G401 (cell line): ENCODE measurements at places on chromosomes 6 and 20. TPM values are rescaled to one million over a fixed set of nuclear protein-coding genes. Genes with fewer than 3 reads are reported as not detected.

Gene ARMC12
- total RNA-seq = 0.68 TPM in 1 of 2 replicates, not detected in the other

Gene TSBP1
- total RNA-seq = not detected in 2 replicates

Gene RIMS4
- 8.3 and 10.9 TPM in 2 replicates for total RNA-seq

Gene LZTS3
- total RNA-seq = 10.4 and 15.2 TPM in 2 replicates

Gene SMLR1
- total RNA-seq = not detected in 2 replicates

Gene TRIM40
- total RNA-seq = not detected in 2 replicates

- peak; percentile 44 for DNase-seq
These were observed 889 bp upstream of the FLOT1 start for GRCh38 chr6:30743099-30744053.

DNA sequence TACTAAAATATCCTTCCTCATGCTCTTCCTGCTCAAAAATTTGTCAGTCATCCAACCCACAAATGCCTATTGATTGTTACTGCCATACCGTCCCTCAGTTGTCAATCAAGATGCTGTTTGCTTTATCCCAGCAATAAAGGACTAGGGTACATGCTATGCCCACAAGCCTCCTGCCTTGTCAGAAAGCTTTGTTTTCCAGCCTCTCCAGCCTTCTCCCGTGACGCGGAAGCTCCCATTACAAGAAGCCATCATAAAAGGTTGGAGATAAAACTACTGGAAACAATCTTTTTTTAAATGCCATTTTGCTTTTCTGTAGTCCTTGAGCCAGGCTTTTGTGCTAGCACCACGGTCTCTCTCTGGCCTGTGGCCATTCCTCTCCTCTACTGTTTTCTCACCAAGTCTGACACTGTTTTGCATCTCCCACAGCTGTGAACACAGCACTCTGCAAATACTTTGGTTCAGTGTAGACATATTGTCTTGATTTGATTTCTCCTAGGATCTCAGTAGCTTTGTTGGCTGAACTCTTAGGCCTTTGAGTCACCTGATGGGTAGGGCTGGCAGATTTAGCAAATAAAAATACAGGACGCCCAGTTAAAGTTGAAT, 495.7 kb upstream of the JARID2 start:
- DNase-seq = no peak

DNA sequence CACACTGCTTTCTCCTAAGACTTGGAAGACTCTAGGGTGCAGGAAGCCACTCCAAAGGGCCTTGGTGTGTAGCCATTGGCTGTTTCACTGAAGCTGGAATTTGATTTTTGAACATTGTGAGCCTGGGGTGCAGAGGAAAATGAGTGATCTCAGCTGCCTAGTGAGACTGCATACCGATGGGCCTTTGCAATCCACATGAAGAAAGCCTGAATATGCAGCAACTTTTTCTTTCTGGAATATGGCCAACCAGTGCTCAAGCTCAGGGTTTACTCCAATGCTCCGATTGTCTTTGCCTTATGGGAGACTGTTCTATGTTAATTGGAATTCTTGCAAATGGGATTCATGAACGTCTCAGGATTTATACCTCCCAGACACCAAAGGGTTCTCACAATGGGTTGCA, 242.6 kb downstream of the DOK5 start:
- DNase-seq = no peak

GRCh38 chr6:46903175-46903574, 18.6 kb downstream of the ADGRF5 start:
- no peak for DNase-seq

DNA sequence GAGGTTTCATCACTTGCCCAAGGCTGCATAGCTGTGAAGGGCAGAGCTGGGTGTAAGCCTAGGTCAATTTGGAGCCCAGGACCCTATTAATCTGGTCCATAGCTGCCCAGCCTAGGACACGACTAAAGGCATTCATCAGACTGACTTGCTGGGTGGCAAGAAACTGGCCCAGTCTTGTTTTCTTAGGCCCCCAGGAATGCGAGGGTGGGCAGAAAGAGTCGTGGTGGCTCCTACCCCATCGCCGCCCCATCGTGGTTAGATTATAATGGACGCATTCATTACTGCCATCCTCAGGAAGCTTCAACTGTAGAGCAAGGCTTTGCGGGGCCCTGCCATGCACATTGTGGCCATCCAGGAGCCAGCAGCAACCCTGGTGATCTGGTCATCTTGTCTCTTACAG, 16.1 kb downstream of the DYNLRB1 start:
- DNase-seq = no peak

GRCh38 chr6:167341038-167341583, 16.2 kb downstream of the TTLL2 start:
- no peak for DNase-seq

DNA sequence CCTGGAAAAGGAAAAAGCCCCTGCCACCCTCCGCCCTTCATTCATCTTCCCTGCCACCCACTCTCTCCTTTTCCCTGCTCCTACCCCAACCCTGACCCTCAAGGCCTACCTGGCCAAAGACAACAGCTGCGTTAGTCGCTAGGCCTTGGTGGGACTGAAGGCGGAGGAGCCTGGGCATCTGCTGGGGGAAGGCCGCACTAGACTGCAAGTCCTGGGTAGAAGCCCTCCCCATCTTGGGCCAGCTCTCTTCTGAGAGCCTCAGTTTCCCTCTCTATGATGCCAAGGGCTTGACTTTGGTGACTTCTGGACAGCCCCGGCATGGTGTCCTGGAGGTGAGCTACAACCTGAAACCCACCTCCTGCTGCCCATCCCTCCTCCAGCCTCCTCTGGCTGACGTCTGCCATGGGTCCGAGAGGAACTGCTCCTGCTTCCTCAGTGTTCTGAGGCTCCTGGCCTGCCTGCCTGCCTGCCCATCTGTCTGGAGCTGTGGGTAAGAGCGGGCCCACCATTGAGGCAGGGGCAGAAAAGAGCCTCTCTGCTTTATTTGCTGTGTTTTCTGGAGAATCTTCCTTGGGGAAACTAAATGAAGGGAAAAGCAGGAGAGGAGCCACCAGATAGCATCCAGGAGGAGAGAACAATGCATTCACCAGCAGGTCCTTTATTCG, 7.5 kb upstream of the FOXC1 start:
- DNase-seq = no peak

DNA sequence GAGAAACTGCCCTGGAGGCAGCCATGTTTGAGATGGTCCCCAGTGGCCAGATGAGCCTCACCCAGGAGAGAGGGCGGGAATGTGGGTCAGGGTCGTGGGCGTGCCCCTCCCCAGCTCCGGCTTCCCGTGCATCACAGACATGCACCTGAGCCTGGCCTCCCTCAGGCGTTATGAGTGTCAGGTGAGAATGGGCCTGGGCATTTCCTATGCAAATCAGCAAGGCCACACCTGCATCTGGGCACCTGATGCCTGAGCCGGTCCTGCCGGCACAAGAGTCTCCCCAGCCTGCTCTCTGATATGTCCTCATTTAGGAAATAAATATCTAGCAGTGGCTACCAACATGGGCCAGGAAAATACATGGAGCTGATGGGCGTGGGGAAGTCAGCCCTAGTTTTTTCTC, 82.4 kb downstream of the RAMACL start:
- no peak for DNase-seq

GRCh38 chr20:63693733-63694583, 2.5 kb upstream of the TNFRSF6B start:
- no peak for DNase-seq

DNA sequence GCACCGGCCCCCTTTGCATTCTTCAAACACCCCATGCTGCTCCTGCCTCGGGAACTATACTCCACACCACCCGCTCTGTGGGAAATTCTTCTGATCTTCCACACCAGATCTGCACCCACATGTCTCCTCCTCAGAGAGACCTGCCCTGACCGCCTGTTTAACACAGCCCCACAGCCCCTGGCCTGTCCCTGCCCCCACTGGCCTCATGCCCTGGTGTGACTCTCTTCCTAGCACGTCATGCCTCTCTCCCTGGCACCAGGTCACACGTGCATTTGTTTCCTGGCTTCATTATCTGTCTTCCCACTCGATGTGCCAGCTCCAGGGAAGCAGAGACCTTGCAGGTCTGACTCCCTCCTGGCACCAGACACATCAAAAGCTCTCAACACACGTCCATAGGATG, 79.6 kb downstream of the ANKRD60 start:
- DNase-seq = no peak

DNA sequence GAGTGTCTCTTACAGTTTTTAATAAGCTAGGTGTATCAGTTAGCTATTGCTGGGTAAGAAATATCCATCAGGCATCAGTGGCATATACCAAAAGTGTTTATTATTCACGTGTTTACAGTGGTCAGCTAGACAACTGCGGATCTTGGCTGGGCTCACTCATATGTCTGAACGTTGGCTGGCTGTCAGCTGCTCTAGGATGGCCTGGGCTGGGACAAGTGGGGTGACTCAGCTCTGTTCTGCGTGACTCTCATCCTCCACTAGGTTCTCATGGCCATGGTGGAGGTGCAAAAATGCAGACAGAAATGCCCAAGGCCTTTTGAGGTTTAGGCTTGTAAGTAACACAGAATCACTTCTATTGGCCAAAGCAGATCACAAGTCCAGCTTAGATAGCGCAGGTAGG, 22.0 kb downstream of the ZNF341 start:
- no peak for DNase-seq

DNA sequence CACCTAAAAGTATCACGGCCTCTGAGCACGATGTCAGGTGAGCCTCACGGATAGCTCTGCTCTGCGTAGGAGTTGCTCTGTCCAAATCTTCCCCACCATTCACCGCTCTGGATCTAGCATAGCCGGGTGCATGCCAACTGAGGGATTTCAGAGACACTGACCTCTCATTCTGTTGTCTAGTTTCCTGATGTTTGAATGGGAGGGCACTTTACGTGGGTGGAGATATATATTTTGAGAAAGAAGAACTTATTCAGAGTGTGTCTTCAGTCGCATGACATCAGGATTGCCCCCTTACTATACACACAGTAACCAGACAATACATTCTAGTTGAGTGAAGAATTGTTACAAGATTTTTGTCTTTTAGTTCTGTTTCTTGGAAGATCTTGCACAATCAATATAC, 96.5 kb upstream of the CITED2 start:
- no peak for DNase-seq
